ENCODE measurements at places on chromosomes 6 and 20.

GRCh38 chr6:22102671-22103070 lies 194.2 kb downstream of the PRL start:
- DNase-seq = no peak

- no peak for DNase-seq
Measured at GRCh38 chr6:33095681-33096080, 19.9 kb downstream of the HLA-DPB1 start.

DNA sequence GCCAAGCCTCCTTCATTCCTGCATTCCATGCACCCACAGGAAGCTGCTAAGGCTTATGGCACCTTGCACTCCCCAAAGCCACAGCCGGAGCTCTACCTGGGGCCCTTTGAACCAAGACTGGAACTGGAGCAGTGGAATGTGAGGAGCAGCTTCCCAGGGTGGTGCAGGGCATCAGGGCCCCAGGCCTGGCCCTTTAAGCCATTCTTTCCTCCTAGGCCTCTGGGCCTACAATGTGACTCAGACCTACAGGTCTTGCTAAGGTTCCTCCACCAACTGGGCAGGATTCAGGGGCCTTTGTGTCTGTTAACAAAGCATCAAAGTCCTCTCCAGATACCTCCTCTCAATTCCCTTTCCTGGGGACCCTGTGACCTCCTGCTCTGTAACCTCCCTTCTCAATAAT lies 36.2 kb downstream of the SF3B5 start:
- no peak for DNase-seq

- no peak for DNase-seq
Measured at GRCh38 chr6:166830185-166830890, 126.0 kb downstream of the RNASET2 start.

- no peak for DNase-seq
Measured at GRCh38 chr6:52642368-52642767, 28.5 kb upstream of the TMEM14A start.

DNA sequence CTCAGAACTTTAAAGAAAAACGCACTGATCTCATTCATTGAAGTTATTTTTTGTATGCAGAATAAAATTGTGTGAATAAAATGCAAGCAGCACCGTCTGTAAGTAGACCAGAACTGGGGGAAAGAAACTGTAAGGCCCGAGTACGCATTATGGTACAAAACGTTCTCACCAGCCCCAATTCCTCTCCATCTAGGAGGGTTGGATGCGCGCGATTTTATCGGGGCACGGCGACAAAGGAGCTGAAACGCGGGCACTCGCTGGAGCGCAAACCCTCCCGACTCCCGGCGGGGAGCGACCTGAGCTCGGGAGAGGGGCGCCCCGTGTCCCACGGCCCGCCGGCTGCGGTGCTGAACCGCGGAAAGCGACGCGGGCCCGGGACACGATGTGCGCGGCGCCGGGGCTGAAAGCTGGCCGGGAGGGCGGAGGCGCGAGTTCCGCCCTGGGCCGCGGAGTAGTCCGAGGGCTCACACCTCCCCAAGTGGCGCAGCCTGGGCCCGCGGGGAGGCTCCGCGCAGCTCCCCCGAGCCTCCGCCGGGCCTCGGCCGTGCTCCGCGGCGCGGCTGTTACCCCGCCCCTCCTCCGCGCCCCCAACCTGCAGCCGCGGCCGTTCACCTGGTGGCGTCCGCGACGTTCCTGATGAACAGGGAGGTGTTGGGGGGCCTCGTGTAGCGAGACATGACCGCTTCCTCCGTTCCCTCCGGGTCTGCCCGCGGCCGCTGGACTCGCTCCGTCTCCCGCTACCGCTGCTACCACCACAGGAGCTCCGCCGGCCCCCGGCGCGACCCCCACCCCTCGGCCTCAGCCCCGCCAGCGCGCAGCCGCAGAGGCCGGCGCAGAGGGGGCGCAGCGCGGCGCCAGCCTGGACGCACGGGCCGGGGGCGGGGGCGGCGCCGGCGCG lies at the start of gene SRSF12:
SRSF12 (minus strand) TSS at position 861 of the 898 bp plus-strand sequence; CDS start at position 677, 184 bp downstream.
- peak; percentile 10 for DNase-seq

- no peak for DNase-seq
Measured at GRCh38 chr20:35539756-35540212, 2.1 kb upstream of the ERGIC3 start.

DNA sequence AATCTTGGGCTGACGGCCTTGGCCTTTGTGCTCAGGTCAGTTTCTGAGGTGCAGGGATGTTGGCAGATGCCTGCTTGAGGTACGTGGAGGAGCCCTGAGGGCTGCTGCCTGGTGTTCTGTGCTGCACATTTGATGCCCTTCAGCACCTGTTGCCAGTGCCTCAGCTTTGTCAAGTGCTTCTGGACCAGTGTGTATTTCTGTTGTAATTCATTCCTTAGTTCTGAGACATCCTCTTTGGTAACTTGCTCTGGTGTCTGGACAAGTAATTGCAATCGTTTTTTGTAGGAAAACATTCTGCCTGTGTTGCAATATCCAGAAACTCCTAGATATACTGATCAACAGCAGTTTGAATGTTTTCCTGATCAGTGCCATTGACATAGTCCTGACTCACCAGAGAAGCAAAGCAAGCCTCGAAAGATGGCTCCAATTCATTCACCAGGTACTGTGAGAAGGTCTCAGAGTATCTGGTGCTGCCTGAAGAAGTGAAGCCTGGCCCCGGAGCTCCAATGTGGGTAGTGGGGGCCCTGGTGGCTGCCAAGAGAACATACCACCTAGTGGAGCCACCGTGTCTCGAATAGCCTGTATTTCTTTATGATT lies 26.7 kb downstream of the ZNF337 start:
- no peak for DNase-seq
